ENCODE measurements at places on chromosomes 2 and 18. TPM values are rescaled to one million over a fixed set of nuclear protein-coding genes. Genes with fewer than 3 reads are reported as not detected.

GRCh38 chr18:8794156-8794933 is 89.0 kb downstream of the MTCL1 start:
- H3K36me3 ChIP-seq = no peaks in the 10 kb centered on the region
- H3K27ac ChIP-seq = no peak overlapping the region
- no peak for DNase-seq

DNA sequence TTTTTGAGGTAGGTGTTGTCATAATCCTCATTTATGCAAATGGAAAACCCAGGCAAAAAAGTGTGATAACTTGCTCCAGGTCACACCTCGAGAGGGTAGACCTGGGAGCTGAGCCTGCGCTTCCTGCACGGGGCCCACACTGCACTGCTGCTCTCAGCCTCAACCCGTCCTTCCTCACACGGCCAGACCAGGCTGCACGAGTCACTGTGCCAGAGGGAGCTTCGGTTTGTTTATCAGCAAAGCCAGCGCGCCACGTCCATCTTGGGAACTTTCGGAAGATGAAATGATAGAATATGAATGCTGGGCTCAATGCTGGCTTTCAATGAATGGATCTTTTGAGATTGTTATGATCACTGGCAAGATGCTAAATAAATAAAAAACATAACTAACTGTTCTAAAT is 14.4 kb downstream of the COPS9 start:
- peaks cover 4% of the 10 kb centered on the region for H3K27me3 ChIP-seq
- peaks cover 7% of the 10 kb centered on the region for H3K4me1 ChIP-seq
- H3K4me3 ChIP-seq = no peak overlapping the region
- peaks cover 10% of the 10 kb centered on the region for H3K36me3 ChIP-seq

Gene CEBPZ
- 102 TPM for total RNA-seq

Gene REG1A
- total RNA-seq = not detected

Gene PROKR1
- total RNA-seq = 0.52 TPM

Data from activated naive CD8-positive, alpha-beta T cell treated with anti-CD3 and anti-CD28 coated beads for 36 hours (primary cell).